Cerebellar nuclear complex (tissue), 1 donor: ENCODE measurements at places on chromosomes 2 and 18.

- no peak for DNase-seq
Observed at GRCh38 chr18:23968638-23969604, 45.6 kb upstream of the TTC39C start.

DNA sequence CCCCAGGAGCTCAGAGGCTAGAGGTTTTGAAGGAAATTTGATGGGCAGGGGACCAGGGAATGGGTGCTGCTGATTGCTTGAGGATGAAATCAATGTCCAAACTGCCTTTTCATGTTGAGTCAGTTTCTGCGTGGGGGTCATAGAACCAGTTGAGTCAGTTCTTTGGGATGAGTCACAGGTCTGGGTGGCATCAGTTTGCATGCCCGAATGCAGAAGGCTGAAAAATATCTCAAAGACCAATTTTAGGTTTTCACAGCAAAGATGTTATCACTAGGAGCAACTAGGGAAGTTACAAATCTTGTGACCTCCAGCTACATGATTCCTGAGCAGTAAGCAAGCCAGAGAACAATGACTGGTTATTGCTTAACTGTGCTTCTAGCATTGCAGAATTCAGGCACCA lies 1135.1 kb upstream of the CRIM1 start:
- DNase-seq = no peak

GRCh38 chr18:38305961-38306360 lies 740.4 kb upstream of the CELF4 start:
- peak; percentile 80 for DNase-seq

DNA sequence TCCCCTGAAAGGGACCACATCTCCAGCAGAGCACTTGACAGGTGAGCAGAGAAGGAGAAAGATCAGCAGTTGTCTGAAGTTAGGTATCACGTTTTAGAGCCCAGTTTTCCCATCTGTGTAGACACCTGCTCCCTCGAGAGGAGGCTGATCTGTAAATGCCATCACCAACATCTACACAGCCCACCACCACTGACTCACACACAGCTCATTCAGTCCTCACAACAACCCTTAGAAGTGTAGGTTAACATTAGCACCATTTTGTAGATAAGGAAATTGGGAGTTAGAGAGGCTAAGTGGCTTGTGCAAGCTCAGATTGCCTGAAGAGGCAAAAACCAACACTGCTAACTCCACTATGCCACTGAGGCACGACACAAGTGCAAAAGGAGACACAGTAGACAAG lies 37.2 kb upstream of the STAT1 start:
- no peak for DNase-seq

- no peak for DNase-seq
Observed at GRCh38 chr2:223596208-223596607, 6.0 kb downstream of the SCG2 start.

DNA sequence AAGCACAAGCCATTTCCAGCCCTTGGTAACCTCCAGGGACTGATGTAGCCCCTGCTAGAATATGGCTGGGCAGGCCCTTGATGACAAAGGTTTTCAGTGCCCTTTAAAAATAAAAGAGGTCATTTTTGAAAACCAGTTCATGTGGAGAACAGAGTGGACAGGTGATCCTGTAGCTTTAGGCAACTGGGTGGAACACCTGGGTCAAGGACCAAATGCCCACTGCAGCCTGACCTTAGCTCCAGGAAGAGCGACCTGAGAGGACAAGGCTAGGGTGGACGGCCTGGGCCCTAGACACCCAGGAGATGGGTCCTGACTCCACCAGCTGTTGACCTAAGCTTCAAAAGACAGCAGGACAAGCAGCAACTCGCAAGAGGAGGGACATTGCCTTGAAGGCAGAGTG lies 116.6 kb downstream of the LIPG start:
- DNase-seq = no peak
